ENCODE measurements at places on chromosomes 16 and 17.

DNA sequence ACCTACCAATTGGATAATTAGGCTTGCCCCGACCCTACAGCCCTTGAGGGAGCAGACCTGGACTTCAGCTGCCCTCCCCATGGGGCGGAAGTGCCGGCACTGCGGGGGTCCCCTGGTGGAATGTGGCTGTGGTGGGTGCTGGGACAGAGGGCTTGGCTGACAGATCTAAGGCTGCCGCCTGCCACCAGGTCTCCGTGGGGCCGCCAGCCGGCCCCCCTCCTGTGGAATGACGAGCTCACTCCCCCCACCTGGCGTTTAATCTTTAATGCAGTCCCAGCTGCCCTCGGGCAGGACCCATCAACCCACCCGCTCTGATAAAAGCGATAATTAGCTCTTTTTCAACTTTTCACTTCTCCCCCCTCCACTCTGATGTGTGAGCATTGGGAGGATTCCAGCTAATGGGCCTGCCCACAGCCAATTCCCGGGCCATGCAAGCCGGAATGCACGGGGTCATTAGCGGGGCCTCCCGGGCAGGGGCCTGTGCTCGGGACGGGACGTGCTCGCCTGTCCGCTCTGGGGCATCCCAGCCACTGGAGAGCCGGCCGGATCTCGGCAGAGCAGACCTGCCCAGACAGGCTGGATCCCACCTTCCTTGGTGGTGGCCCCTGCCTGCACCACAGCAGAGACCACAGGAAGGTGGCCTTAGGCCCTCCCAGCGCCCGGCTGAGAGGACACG lies 28.3 kb upstream of the GOSR2 start:
- no peak for DNase-seq

DNA sequence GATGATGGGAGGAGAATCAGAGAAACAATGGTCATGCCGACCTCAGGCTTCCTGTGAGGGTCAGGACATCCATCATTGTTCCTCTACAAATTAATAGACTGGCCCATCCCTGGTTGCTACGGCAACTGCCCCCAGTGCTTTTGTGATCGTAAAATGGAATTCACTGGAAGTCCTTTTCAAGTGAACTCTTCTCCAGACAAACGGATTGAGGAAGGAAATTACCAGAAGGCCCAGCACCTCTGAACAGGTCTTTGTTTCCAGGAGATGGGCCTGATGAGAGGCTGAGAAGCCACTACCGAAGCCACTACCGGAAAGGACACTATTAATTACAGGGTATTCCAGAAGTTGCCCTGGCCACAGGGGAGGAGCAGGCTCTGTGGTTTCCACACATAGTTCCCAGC lies 126.0 kb downstream of the MGAT5B start:
- no peak for DNase-seq

GRCh38 chr16:11560701-11561453 lies 25.8 kb downstream of the LITAF start:
- no peak for DNase-seq

DNA sequence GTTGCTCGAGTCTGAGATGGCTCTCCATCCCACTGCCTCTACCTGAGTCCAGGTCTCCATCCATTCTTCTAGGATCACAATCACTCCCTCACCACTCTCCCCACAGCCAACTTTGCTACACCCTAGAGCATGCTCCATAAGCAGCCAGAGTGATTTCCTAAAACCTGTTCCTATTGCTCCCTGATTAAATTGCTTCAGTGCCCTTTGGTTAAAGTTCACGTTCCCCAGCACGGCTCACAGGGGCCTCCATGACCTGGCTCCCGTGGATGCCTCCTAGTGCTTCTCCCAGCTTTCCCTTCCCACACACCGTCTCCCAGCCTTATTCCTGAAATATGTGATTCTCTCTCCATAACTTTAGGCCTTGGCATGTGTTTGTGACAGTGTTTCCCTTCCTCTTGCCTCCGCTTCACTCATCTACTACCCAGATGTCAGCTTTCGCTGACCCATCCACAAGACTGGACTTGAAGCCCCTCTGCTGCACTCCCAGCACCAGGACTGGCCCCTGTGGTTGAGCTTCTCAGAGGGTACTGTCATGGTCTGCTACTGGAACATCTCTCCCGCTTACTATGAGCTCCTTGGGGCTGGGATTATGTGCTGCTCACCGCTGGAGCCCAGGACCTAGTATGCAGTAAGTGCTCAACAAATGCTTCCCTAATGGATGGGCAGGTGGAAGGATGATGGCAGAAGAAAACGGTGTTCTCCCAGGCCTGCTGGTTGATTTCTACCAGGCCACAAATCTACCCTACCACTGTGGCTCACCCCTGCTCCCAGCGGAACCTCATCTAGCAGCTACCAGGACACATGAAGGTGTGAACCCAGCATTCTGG lies 17.9 kb downstream of the MYO18A start:
- DNase-seq = no peak

GRCh38 chr16:21654881-21655280 lies 2.5 kb upstream of the IGSF6 start:
- no peak for DNase-seq

GRCh38 chr17:48037036-48037837 lies at the start of gene COPZ2:
Gene COPZ2 (minus strand): TSS chr17:48037797. CDS start chr17:48037777, 20 bp downstream.
- DNase-seq = no peak

- DNase-seq = no peak
These were observed 127.5 kb downstream of the BRIP1 start for GRCh38 chr17:61735807-61736206.

DNA sequence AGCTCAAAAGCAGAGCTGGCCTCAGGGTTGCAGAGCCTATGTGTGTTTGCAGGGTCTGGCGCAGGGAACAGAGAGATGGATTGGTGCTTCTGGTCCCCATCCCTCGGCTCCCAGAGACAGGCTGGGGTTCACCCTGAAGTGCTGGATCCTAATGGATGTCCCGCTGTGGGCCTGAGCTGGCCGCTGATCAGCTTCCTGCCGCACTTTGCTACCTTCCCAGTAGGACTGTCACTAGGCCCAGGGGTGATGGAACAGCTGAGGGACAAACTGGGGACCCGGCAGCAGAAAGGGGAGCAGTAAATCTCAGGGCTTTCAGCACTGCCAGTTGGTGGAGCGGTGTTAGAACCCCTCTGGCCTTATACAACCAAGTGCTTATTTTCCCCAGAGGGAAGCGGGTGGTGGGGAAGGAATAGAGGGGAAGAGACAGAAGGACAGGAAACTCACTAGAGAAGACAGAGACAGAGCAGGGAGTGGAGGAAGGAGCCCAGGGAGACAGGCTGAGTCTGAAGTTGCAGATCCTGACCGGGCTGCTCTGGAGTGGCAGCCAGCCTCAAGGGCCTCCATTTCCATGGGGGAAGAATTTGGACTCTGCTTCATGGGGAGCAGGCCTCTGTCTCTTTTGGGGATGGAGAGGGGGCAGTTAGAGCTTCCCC lies 78.6 kb downstream of the MRM1 start:
- no peak for DNase-seq

DNA sequence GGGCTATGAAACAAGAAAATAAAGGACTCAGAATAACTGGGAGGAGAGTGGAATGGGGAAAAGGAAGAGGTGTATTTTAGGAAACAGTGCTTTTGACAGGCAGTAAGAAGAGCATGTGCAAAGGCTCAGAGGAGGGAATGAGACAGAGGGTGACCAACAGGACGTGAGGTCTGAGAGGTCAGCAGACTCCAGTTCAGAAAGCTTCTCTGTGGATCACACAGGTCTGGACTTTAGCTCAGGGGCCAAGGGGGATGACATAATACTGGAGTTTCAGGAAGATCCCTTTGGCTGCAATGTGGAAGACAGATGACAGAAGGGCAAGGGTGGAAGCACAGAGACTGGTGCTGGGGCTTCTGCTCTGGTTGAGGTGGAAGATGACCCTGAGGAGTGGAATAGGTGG lies 489.9 kb upstream of the CDH5 start:
- no peak for DNase-seq

DNA sequence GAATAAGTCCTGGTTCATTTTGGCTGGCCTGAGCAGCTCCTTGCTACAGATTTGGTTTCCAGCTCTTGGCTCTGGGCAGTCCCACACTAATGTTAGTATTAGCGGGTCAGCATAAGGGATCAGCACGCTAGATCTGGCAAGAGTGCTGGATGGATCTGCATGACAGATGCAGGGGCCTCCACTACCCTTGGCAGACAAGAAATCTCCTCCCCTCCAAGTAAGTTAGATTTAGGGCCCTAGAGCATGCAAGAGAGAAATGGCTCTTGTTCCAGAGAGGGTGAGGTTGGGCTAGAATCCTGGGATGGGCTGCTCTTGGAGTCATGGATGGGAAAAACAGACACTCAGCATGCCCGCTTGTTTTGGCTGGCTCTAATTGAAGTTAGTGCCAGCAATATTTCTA lies 414.3 kb downstream of the RBFOX1 start:
- DNase-seq = no peak

DNA sequence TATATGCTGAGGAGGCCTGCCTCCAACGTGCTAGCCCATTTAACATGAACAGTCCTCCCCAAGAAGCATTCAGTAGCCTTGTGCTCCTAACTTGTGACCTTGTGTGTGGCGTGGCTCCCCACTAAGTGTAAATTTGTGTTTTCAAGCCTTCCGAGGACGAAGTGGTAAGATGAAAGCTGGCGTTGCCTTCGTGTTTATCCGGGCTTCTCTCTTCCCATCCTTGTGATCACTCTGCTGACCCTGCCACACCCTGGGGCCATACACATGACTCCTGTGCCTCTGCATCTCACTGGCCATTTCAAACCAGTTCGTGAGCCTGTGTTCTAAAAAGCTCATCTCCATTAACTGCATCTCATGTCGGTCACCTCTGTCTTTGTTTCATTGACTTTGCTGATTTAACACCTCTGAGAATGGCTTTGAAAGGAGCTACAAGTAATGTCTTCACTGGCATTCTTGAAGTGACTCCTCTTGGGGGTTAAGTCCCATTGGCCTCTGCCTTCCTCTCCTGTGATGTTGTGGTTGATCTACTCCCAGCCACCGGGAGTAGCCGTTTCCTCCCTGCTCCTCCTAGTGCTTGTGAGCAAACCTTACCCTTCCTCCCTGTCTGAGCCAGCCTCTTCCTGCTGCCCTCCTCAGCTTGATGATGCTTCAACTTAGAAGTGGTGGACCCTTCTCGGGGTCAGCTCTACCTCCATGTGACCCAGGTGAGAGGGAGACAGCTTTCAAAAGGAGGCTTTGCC lies 27.4 kb upstream of the NAGLU start:
- DNase-seq = no peak

- DNase-seq = no peak
These were observed 76.0 kb downstream of the ZNF18 start for GRCh38 chr17:11921296-11921695.

DNA sequence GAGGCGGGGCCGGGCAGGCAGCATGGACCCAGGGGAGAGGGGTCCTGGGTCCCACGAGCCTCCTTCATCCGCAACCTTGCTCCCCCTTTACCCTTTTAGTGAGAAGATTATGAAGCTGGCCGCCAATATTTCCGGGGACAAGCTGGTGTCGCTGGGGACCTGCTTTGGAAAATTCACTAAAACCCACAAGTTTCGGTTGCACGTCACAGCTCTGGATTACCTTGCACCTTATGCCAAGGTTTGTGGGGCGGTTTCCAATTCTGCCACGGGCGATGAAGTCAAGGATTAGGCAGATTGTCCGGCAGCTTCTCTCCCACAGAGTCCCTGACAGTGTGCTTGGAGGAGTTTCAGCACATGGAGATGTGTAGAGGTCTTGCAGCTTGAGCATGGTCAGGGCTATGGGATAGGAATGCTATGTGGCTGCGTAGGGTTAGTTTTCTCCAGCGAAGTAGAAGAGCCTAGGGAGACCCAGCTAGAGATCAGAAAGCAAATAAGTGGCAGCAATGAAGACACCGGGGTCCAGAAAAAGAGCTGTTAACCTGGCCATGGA lies 598 bp downstream of the NIP7 start:
- no peak for DNase-seq

DNA sequence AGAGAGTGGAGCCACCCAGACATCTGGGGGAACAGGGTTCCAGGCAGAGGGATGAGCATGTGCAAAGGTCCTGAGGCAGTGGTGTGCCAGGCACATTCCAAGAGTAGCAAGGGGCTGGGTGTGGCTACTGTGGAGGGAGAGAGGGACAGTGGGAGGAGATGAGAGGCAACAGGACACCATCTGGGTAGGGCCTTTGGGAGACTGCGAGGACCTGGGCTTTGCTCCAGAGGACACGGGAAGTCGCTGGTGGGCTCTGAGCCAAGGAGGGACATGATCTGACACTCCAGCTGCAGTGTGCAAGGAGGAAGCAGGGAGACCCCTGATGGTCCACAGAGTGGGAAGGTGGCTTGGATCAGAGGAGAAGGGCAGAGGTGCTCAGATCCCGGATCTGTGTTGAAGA lies 56.7 kb upstream of the MED9 start:
- DNase-seq = no peak

GRCh38 chr17:32298721-32299579 lies 33.3 kb downstream of the RHBDL3 start:
- DNase-seq = no peak

DNA sequence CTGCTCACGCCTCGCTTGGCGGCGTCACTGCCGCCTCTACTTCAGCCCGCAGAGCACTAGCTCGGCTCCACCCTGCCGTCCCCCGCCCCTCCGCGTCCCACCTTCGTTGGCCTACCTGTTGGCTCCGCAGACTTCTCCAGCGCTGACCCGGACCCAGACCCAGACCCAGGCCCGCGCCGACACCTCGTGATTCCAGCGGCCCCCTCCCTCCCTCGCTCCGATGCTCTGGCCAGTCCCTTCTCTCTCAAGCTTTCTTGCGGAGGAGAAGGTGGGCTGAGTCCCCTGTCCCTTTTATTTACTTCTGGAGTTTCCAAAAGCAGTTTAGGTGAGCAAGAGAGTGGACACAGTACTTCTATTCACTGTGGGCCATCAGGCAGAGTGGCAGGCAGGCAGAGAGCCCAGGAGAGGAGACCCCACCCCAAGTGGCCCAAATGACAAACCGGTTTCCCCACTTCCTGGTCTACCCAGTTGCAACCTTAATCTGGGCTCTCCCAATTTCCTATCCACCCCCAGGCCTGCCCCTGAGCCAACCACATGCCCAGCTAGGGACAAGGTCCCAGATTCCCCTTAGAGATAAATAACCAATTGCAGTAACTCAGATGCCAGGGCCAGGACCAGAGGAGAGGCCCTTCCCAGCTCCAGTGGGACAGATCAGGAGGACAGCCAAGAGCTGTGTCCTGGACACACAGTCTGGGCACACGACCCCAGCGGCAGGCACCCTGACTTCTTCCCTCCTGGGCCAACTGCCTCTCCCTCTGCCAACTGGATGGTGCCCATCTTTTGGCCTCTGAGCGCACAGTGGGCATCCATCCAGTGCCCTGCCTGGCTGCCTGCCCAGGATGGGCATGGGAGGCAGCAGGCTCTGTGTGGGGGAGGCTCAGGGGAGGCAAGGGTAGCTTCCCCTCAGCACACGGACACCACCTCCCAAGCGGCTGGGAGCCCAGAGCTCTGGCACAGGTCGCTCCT lies 1.2 kb upstream of the SRCIN1 start:
- DNase-seq = no peak

GRCh38 chr17:6923385-6923784 lies 72.5 kb upstream of the ALOX12 start:
- no peak for DNase-seq

GRCh38 chr16:5865236-5865635 lies 767.6 kb upstream of the EEF2KMT start:
- DNase-seq = no peak

- DNase-seq = no peak
These were observed 23.6 kb downstream of the KIFC3 start for GRCh38 chr16:57778658-57779057.
